Central memory CD8-positive, alpha-beta T cell (primary cell): ENCODE measurements at places on chromosomes 12 and 14.

DNA sequence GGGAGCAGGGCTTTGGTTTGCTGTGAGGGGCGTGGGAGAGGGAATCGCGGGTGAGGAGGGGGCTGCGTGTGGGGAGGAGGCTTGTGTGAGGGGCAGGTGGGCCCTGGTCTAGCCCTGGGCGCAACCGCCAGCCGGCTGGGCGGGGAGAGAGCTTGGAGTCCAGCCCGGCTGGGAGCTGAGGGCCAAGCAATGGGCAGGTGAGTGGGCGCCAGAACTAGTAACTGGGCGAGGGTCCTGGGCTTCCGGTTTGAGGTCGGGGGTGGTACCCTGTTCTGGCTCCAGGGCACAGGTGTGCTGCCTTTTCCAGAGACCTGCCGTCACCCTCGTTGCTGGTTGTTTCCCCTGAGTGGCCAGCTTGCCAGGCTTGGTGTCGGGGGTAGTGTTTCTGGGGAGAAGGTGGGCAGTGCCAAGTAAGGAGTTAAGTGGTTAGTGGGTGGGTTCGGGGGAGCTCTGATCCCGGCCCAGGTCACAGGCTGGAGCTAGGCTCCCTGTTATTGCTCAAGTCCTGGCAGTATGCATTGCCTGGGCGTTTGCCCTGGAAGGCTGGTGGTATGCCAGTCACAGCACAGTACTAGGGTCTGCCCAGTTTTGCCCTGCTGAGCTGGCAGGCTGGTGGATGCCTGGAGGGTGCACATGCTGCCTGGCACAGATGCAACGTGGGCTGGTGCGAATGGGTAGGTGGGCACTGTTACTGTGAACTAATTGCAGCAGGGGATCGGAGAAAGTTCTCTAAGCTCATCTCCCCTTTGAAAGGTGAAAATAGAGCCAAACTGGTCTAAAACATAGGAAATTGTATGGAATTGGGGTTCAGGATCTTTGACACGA, 683 bp downstream of the CIPC start:
- no peak for DNase-seq
- peaks cover 14% of the 10 kb centered on the region for H3K36me3 ChIP-seq
- H3K4me3 ChIP-seq: peak overlapping the region; percentile 95
- peaks cover 39% of the 10 kb centered on the region for H3K4me1 ChIP-seq
- peak overlapping the region; percentile 97 for H3K27ac ChIP-seq

DNA sequence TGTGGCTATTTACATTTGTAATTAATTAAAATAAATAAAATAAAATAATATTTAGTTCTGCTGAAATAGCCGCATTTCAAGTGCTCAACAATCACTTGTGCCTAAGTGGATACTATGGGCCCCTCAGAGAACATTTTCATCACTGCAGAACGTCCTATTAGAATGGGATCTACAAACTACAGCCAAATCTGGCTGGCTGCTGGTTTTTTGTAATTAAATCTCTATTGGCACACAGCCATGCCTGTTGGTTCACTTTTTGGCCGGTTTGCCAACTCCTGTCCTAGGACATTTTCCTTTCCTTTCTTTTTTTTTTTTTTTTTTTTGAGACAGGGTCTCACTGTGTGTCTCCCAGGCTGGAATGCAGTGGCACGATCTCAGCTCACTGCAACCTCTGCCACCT, 9.8 kb downstream of the CCDC63 start:
- peaks cover under 1% of the 10 kb centered on the region for H3K36me3 ChIP-seq

DNA sequence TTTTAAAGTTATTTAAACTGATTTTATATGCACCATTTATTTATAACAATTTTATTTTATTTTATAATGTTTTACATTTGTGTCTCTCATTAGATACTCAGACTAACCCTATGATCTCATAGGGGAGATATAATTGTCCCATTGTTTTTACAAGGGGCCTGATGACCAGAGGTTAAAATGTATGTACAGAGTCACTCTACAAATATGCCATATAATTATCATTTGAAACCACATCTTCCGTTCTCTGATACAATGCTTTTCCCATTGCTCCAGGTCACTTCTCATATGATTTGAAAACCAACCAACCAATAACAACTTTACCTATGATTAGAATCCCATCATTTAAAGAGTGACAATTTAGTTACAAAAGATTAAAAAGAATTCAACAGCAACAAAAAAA, 137.8 kb downstream of the GPHN start:
- H3K4me3 ChIP-seq: no peak overlapping the region
- H3K4me1 ChIP-seq: no peaks in the 10 kb centered on the region
- no peak for DNase-seq
- H3K36me3 ChIP-seq: peaks cover 2% of the 10 kb centered on the region
- no peak overlapping the region for H3K27ac ChIP-seq
- H3K27me3 ChIP-seq: no peaks in the 10 kb centered on the region

- no peaks in the 10 kb centered on the region for H3K36me3 ChIP-seq
- H3K27ac ChIP-seq: no peak overlapping the region
- no peaks in the 10 kb centered on the region for H3K27me3 ChIP-seq
- no peak overlapping the region for H3K4me3 ChIP-seq
- H3K4me1 ChIP-seq: peaks cover 7% of the 10 kb centered on the region
- no peak for DNase-seq
Measured at GRCh38 chr12:51926718-51927117, 19.4 kb downstream of the ACVRL1 start.

- DNase-seq: no peak
- H3K36me3 ChIP-seq: no peaks in the 10 kb centered on the region
- no peaks in the 10 kb centered on the region for H3K4me1 ChIP-seq
- no peak overlapping the region for H3K27ac ChIP-seq
Measured at GRCh38 chr12:75748136-75748535, 236.7 kb upstream of the KRR1 start.

DNA sequence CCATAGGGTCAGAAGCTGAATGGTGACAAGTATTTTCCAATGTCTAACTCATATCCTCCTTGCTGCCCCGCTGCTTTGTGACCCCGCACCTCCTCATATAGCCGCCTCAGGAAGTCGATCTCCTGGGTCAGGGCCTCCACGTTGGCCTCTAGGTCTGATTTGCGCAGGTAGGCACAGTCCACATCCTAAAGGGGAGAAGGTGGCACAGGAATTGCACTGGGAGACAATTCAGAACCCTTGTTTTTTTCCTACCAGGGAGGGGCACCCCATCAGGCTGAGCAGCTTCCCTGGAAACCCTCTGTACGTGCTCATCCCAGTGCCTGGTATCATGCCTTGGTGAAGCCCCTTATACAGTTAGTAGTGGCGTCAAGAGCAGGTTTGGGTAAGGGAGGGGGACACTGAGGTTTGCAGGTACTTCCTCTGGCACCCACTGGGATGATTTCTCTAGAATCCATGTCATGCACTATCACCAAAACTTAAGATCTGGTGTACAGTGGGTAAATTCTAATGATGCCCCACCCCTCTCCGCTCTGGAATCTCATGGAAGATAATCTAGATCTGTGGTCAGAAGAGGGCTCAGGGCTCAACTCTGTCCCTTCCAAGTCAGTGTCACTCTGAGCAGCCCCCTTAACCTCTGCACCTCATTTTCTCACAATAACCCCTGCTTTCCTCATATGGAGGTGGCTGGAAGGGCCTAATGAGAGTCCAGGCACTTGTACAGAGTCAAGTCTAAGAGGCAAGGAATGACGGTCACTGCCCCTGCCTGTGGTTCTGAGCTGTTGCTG, 20.1 kb upstream of the KRT86 start:
- H3K36me3 ChIP-seq: peaks cover 3% of the 10 kb centered on the region
- peaks cover 59% of the 10 kb centered on the region for H3K27me3 ChIP-seq
- DNase-seq: no peak
- no peak overlapping the region for H3K27ac ChIP-seq
- H3K4me3 ChIP-seq: no peak overlapping the region

DNA sequence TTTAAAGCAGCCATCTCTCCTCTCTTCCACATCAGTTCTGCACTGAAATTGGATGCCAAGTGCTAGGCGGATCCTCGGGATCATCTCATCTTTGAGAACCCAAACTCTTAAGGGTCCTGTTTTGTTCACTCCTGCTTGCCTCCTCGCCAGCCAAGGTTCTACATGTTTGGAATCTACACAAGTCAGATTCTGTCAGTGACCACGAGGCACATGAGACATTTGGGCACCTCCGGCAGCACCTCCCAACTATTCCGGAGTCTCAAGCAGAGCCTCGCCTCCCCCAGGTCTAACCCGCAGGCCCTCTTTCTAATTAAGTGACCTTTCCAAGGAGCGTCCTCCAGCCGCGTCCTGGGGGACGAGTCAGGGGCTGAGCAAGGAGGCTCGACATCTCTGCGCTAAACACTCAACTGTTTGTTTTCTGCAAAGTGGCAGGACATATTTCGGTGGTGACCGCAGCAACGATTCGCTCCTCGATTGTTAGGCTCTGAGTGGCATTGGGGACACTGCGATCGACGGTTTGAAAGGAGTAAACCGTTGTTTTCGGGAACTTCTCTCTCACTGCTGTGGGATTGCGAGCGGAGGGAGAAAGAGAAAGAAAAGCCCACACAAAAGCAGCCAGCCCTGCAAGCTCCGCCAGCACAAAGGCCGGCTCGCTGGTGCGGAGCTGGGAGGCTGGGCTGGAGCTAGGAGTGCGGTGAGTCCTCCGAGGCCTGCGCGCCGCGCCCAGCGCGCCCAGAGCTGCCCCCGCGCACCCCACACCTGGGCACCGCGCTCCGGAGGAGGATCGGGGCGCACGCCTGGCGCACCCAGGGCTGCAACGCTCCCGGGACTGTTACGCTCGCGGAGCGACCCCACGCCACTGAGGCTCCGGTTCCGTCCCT, 640 bp downstream of the ARMH4 start:
- H3K4me1 ChIP-seq: peaks cover 21% of the 10 kb centered on the region
- no peaks in the 10 kb centered on the region for H3K36me3 ChIP-seq
- H3K4me3 ChIP-seq: peak overlapping the region; percentile 75
- peaks cover 65% of the 10 kb centered on the region for H3K27me3 ChIP-seq

- no peaks in the 10 kb centered on the region for H3K36me3 ChIP-seq
- no peak overlapping the region for H3K27ac ChIP-seq
- H3K4me3 ChIP-seq: no peak overlapping the region
- H3K27me3 ChIP-seq: peaks cover 24% of the 10 kb centered on the region
Measured at GRCh38 chr12:70451528-70451927, 85.4 kb downstream of the KCNMB4 start.

- H3K27ac ChIP-seq: no peak overlapping the region
- H3K36me3 ChIP-seq: no peaks in the 10 kb centered on the region
- DNase-seq: no peak
- H3K4me3 ChIP-seq: no peak overlapping the region
Measured at GRCh38 chr12:74119811-74120362, 417.7 kb upstream of the ATXN7L3B start.

GRCh38 chr12:88922816-88923215, 342.5 kb upstream of the KITLG start:
- no peaks in the 10 kb centered on the region for H3K27me3 ChIP-seq
- H3K36me3 ChIP-seq: no peaks in the 10 kb centered on the region
- H3K4me3 ChIP-seq: no peak overlapping the region
- no peak overlapping the region for H3K27ac ChIP-seq
- DNase-seq: no peak

DNA sequence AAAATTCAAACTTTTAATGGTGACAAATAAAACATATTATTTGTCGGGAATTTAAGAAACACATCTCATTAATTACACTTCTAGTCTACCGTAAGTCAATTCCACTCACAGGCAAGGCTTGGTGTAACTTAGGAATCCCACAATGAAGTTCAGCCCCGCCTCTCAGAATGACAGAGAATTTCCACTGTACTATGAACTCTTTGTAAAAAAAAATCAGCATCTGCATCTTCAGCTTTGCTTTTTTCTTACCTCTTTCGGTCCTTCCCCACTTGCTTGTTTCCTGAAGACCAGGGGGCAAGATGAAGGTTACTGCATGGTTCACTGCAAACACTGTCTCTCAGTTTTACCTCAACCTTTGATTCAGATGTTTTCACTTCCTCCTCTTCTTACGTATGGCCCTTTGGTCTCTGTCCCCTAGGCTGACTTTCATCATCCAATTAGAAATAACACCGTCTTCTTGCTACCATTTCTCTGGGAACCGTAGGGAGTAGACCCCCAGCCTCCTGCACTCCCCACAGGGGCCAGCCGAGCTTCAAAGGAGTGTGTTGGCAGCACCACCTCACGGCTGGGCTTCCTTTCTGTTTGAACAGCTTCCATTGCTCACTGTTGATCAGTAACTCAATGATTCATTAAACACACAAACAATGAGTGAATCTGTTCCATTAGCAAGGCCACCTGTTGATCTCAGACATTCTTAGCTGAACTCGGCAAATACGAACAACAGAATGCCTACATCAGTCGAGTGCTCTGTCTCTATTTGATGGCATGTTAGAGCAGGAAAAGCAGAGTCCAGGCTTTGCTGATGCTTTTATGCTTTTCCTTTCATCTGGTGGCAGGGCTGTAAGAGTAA, 343.0 kb downstream of the BMP4 start:
- no peak overlapping the region for H3K27ac ChIP-seq
- H3K36me3 ChIP-seq: peaks cover 1% of the 10 kb centered on the region
- no peak for DNase-seq
- H3K4me1 ChIP-seq: no peaks in the 10 kb centered on the region

GRCh38 chr12:65454115-65454787, 175.8 kb downstream of the MSRB3 start:
- no peak overlapping the region for H3K27ac ChIP-seq
- H3K4me1 ChIP-seq: no peaks in the 10 kb centered on the region
- H3K4me3 ChIP-seq: no peak overlapping the region
- DNase-seq: no peak

- H3K4me3 ChIP-seq: no peak overlapping the region
- H3K36me3 ChIP-seq: peaks cover 52% of the 10 kb centered on the region
- H3K4me1 ChIP-seq: peaks cover 34% of the 10 kb centered on the region
- DNase-seq: no peak
- H3K27me3 ChIP-seq: no peaks in the 10 kb centered on the region
Measured at GRCh38 chr14:90408713-90409112, 11.9 kb downstream of the CALM1 start.

DNA sequence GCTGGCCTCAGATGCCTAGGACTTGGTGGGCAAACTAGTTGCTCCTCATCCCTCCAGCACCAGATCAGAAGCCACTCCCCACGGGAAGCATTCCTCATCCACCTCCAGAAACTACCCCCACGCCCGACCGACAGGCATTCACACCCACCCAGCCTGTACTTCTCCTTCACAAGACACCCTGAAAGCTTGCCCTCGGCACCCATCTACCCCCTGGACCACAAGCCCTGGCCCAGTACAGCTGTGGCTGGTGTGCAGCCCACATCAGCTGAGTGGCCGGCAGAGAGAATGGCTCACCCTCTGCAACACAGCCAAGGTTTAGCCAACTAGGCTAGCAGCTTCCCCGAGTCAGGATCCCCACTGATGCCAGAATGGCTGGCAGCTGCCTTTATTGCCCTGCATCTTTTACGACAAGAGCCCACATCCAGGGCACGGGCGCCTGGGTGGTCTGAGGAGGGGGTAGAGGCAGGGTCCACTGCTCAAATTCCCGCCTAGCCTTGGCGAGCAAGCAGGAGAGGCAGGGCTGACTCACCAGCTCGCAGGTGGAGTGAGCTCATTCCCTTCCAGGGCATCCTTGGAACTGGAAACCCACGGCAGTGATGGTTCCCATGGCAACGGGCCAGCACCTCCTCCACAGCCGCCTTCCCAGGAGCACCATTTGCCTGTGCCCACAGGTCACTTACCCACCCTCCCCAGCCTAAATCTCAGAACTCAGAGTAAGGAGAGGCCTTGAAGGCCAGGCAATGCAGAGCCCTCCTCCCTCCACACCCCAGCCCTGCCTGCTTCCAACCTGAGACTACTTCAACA, 17.1 kb downstream of the ACTN1 start:
- peaks cover 4% of the 10 kb centered on the region for H3K36me3 ChIP-seq
- no peak overlapping the region for H3K27ac ChIP-seq
- H3K27me3 ChIP-seq: peaks cover 10% of the 10 kb centered on the region
- DNase-seq: no peak
- peaks cover 9% of the 10 kb centered on the region for H3K4me1 ChIP-seq
